ENCODE measurements at places on chromosomes 1 and 21.

DNA sequence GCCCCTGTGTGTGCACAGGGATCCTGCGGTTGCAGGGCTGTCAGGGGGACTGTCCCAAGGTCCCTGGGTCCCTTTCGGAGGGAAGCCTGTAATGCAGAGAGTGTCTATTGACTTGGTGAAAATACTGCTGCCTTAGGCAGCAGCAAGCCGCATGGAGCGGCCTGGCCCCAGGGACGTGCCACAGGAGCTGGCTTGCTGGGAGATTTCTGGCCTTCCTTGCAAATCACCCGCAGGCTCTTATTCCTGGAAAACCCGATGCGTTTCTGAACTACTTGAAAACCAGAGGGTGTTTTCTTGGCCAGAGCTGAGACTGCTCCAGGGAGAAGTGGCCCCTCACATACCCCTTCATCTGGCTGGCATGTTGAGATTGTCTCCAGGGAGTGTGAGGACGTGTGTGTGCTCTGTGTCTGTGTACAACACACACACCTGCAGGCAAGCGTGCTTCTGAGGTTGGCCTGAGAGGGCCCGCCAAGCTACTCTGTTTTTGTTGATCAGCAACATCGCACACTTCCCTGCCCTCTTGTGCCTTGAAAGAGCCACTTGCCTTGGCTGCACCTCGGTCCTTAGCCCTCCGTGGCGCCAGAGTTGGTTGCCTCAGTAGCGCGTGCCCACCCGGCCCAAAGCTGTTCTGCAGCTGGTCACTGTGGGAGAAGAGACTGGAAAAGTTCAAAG lies 10.5 kb downstream of the PRDM16 start:
- DNase-seq, result no peak

DNA sequence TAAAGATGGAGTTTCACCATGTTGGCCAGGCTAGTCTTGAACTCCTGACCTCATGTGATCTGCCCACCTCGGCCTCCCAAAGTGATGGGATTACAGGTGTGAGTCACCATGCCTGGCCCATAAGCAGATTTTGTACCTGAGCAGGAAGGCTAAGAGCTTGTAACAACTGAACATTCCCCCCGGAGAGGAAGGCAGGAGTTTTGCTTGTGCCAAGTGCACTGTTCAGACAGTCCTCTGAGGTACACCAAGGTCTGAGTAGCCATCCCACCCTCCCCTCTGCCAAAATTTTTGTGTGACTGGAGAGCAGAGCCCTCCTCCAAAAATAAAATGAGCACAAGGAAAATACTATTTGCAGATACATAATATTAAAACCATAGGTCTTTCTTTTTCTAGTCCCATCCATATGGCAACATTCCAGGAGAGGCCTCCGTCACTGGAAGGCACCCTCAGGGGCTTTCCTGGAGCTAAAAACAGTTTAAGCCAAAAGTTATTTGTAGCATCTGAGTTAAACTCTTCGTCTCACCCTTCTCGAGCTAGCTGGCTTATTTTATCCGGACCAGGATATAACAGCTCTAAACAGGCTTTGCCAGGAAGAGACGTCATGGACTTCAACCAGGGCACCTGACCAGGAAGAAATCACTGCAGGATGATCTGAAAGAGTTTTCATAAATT lies 27.2 kb downstream of the CAPN2 start:
- no peak for DNase-seq

- no peak for DNase-seq
These were observed 172.1 kb upstream of the RNPC3 start for GRCh38 chr1:103353391-103353790.

GRCh38 chr1:56617141-56617540 lies 28.0 kb upstream of the PRKAA2 start:
- DNase-seq, result no peak
